Nucleus accumbens (tissue), 56 donors: ENCODE measurements at places on chromosomes 1 and 21.

DNA sequence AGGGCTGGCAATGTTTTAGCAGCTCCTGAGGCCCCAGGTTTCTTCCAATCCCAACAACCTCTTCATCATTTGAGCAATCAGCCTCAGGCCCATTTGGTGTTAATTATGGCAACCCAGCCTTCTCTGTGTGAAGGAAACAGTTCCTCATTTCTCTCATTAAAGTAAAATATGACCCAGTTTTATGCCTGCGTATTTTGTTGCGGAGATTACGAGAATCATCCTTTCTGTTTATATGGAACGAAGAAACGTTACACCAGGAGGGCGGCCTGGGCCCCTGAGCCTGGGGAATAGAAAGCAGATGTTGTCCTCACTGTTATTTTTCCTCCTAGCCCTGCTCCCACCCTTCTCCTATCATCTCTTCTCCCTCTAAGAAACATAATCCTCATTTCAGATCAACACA is 332.2 kb upstream of the USP24 start:
- DNase-seq: no peak

- DNase-seq: no peak
These were observed 92.5 kb upstream of the RGS4 start for GRCh38 chr1:162976628-162977027.

GRCh38 chr1:161342177-161342576 is 25.5 kb downstream of the CFAP126 start:
- no peak for DNase-seq

DNA sequence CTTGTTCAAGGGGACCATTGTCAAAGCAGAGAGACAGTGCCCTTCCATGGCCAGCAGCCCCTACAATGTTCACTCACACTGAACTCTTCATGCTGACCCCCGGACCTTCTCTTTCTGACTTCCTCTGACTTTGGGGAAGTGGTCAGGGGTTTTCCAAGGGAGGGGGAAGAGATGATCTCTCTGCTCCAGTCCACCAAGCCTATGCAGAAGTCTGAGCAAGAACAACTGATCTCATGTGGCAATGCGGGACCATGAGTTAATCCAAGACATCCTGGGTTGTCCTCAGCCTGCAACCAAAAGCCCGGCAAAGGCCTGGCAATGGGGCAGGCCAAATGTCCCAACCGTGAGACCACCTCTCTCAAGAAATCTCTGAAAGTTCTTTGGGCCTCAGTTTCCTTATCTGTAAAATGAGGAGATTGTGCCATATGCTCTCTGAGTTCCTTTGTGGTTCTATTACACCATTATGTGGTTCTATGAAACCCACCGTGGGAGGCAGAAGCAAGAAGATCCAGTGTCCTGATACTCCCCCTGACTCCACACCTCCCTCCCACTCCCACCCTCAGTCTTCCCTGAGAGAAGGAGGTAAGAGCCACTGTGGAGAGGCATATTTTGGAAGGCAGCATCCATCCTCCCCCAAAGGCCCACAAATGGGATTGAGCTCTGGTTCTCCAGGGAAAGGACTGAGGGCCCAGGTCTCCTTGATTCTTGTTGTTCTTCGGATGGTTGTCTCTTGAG is 11.8 kb upstream of the ARHGEF2 start:
- DNase-seq: no peak
